ENCODE measurements at places on chromosomes 6 and 20. TPM values are rescaled to one million over a fixed set of nuclear protein-coding genes. Genes with fewer than 3 reads are reported as not detected.

Gene INSM1
- total RNA-seq = 3.4 TPM

DNA sequence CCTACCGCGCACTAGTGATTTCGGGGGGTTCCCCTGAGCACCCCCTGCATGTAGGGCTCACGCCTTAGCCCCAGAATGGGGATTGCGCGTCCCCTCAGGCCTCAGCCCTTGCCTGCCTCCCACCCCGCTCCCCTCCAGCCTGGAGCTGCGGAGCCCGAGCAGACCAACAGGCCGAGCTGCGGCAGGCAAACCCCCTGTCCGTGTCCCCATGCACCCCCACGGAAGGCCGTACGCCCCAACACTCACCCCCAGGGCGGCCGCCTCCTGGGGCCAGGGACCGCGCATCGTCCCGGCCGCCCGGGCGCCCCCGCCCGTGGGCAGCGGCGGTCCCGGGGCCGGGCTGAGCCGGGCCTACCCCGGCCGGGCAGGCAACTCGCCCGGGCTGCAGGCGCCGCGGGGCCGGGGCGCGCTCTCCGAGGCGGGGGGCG, 1.2 kb upstream of the KCNB1 start:
- H3K27ac ChIP-seq = no peak overlapping the region
- no peaks in the 10 kb centered on the region for H3K27me3 ChIP-seq
- no peak overlapping the region for H3K4me3 ChIP-seq
- DNase-seq = no peak
- peaks cover 22% of the 10 kb centered on the region for H3K4me1 ChIP-seq

- H3K36me3 ChIP-seq = no peaks in the 10 kb centered on the region
- DNase-seq = no peak
- no peak overlapping the region for H3K4me3 ChIP-seq
- peaks cover 11% of the 10 kb centered on the region for H3K4me1 ChIP-seq
- no peak overlapping the region for H3K27ac ChIP-seq
- no peaks in the 10 kb centered on the region for H3K27me3 ChIP-seq
These were observed 10.3 kb downstream of the MTHFD1L start for GRCh38 chr6:150875841-150876240.

- no peaks in the 10 kb centered on the region for H3K4me1 ChIP-seq
- DNase-seq = no peak
- H3K36me3 ChIP-seq = no peaks in the 10 kb centered on the region
These were observed 45.0 kb downstream of the TSHZ2 start for GRCh38 chr20:53017206-53017605.

GRCh38 chr6:89239338-89239737, 22.2 kb upstream of the GABRR1 start:
- no peaks in the 10 kb centered on the region for H3K4me1 ChIP-seq
- H3K27me3 ChIP-seq = no peaks in the 10 kb centered on the region
- no peak overlapping the region for H3K27ac ChIP-seq
- DNase-seq = no peak
- no peak overlapping the region for H3K4me3 ChIP-seq
- no peaks in the 10 kb centered on the region for H3K36me3 ChIP-seq

GRCh38 chr6:42138630-42139619, 3.5 kb downstream of the C6orf132 start:
- H3K27ac ChIP-seq = peak overlapping the region; percentile 18
- no peak for DNase-seq
- H3K4me3 ChIP-seq = no peak overlapping the region
- H3K27me3 ChIP-seq = no peaks in the 10 kb centered on the region
- peaks cover 64% of the 10 kb centered on the region for H3K4me1 ChIP-seq
- H3K36me3 ChIP-seq = no peaks in the 10 kb centered on the region

DNA sequence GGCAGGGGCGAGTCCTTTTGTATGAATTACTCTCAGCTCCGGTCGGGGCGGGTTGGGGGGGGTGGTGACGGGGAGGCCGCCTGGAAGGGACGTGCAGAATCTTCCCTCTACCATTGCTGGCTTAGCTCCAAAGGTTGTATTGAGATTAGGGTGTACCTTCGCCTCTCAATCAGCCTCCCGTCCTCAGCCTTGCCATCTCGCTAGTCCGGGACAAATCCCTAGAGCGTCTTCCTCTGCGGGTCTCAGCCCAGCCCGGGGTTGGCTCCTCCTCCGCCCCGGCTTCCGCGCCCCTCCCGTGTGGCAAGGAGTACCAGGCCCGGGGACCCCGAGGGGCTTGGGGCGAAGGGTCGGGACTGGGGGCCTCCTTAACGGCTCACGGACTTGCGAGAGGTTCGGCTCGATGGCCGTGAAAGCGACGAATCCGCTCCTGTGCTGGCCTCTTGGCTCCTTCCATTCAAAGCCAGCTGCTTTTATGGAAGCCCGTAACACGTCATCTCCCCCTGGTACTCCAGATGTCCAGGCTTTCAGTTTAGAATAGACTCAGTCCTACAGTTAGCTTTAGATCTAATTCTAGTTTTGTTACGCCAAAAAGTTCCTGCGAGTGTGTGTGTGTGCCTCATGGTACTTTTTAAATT, 636 bp upstream of the EEF1A1 start:
- DNase-seq = peak; percentile 79
- H3K27me3 ChIP-seq = no peaks in the 10 kb centered on the region
- H3K4me1 ChIP-seq = peaks cover 46% of the 10 kb centered on the region
- no peaks in the 10 kb centered on the region for H3K36me3 ChIP-seq
- H3K27ac ChIP-seq = peak overlapping the region; percentile 100
- H3K4me3 ChIP-seq = peak overlapping the region; percentile 28

DNA sequence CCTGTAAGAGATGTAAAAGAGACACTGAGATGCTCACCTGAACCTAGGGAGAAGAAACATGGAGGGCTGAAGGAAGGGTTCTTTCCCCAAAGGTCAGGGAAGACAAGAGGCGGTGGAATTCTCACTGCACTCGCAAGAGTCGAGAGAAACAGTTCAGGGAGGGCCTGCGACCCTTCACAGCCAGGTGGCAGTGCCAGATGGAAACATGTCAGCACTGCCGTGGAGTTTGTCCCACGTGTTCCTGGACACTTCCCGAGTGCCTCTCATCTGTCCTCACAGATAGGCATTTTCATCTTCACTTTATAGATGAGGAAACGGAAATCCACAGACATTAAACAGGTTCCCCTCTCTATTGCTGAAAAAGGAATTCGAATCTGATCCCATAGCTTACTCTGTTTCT, 70.4 kb upstream of the SYNJ2 start:
- H3K36me3 ChIP-seq = peaks cover 3% of the 10 kb centered on the region
- DNase-seq = no peak
- no peak overlapping the region for H3K27ac ChIP-seq
- H3K27me3 ChIP-seq = no peaks in the 10 kb centered on the region
- no peak overlapping the region for H3K4me3 ChIP-seq

DNA sequence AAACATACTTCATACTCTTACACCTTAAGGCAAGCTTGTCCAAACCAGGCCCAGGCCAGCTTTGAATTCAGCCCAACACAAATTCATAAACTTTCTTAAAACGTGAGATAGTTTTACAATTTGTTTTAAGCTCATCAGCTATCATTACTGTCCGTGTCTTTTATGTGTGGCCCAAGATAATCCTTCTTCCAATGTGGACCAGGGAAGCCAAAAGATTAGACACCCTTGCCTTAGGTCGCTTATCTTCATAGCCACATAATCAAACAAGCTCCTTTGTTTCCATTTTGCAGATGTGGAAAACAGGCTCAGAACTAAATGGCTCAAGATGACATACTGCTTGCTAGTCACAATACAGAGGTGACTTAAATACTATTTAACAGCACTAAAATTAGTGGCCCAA, 6.0 kb downstream of the SALL4 start:
- H3K4me3 ChIP-seq = no peak overlapping the region
- H3K27me3 ChIP-seq = no peaks in the 10 kb centered on the region
- no peak for DNase-seq
- peaks cover 16% of the 10 kb centered on the region for H3K4me1 ChIP-seq
- H3K27ac ChIP-seq = no peak overlapping the region

Gene BMP6
- total RNA-seq = 1.6 TPM

- no peaks in the 10 kb centered on the region for H3K4me1 ChIP-seq
- H3K36me3 ChIP-seq = no peaks in the 10 kb centered on the region
These were observed 328.6 kb upstream of the PLCB4 start for GRCh38 chr20:8740265-8740664.

DNA sequence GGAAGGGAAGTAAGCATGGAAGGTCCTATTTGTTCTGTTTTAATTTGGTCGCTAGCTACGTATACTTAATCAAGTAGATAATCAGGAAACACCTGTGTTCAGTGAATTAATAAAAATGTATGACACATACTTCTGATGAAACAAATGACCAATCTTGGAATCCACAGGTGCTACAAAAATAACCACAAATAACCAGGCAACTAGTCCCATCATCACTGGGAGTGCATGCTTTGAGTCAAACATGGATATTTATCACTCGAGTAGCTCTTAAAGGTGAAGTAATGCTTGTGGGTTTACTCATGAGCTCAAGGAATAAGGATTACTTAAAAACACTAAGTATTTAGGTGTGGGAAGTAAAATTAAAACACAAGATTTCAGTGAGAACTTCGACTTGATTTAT, 285.6 kb upstream of the ID4 start:
- H3K27me3 ChIP-seq = no peaks in the 10 kb centered on the region
- no peaks in the 10 kb centered on the region for H3K36me3 ChIP-seq
- H3K4me3 ChIP-seq = no peak overlapping the region
- DNase-seq = no peak
- H3K4me1 ChIP-seq = no peaks in the 10 kb centered on the region

GRCh38 chr6:163733061-163733460, 318.5 kb downstream of the QKI start:
- H3K36me3 ChIP-seq = no peaks in the 10 kb centered on the region
- H3K4me3 ChIP-seq = no peak overlapping the region

Gene TP53TG5
- not detected for total RNA-seq

Gene BMP2
- total RNA-seq = 13.5 TPM

DNA sequence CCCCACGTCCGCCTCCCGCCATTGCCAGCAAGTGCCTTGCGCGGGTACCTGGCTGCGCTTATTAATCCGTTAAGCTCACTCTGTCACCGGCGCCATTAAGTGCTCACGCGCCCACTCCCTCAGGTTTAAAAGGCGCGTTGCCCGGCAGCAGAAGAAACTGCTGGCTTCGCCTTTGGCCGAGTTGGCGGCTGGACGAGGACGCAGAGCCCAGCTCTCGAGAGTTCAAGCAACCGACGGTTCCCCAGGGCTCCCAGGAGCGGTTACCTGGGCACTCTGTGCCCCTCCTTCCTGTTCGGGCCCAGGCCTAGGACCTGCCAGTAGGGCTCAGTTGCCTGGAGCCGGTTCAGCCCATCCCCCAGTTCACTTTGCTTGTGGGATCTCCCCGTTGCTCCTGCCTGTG, at the start of gene GGTLC1:
Gene GGTLC1, minus strand, starts transcription at position 219 of the 400 bp plus-strand sequence. CDS start 2,168 bp downstream, outside the sequence.
- no peak within 1 kb of the TSS for H3K27ac ChIP-seq
- peaks cover 5% of the 10 kb centered on the region for H3K4me1 ChIP-seq
- H3K27me3 ChIP-seq = no peaks in the 10 kb centered on the region
- H3K4me3 ChIP-seq = no peak within 1 kb of the TSS
- no peaks in the 10 kb centered on the region for H3K36me3 ChIP-seq

DNA sequence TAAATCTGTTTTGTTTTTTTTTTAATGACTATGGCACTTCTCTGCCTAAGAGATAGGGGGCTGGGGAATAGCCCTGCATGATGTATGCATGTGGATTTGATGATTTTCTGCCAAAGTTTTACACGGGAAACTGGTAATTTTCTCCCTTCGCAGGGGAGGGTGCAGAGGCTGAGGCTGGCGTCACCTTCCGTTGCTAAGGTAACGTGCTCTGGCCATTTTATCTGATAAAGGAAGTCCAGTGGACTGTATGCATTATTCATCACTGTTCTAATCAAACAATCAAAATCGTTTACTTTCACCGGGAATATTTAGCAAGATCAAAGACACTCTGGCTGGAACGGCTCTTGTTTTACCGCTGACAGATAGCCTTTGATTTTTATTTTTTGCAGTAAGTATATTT, 789 bp downstream of the PHACTR1 start:
- H3K27ac ChIP-seq = no peak overlapping the region
- no peak overlapping the region for H3K4me3 ChIP-seq
- no peaks in the 10 kb centered on the region for H3K36me3 ChIP-seq
- no peaks in the 10 kb centered on the region for H3K4me1 ChIP-seq

DNA sequence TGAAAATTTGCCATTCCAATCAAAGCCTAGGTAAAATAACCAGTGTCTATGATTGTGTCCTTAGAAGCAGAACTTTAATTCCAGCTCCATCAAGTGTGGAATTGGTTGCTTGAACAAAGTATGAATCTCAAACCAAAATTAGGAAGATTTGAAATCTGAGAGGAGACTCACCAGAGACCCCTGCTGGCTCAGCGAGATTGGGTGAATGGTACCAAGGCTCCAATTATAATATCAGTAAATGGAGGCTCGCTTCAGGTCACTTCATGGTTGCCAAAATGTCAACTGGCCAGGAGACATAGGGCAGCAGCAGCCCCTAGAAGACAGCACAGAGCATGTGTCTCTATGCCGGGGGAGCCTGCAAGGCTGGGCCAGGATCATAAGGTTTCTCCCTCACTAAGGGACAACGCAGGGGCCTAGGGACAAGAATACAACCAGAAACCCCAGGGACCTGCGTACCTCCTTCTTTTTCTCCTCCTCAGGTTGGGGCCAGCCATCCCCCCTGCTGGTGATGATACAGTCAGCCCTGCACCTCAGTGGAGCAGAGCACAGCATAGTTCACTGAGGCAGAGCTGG, 14.0 kb downstream of the RBL1 start:
- DNase-seq = no peak
- H3K27me3 ChIP-seq = no peaks in the 10 kb centered on the region
- no peaks in the 10 kb centered on the region for H3K36me3 ChIP-seq
- no peak overlapping the region for H3K27ac ChIP-seq

Gene ERVFRD-1
- total RNA-seq = not detected

GRCh38 chr6:150272264-150272975, 96.4 kb upstream of the IYD start:
- no peaks in the 10 kb centered on the region for H3K27me3 ChIP-seq
- no peak overlapping the region for H3K27ac ChIP-seq
- no peak overlapping the region for H3K4me3 ChIP-seq

Gene TFAP2D
- not detected for total RNA-seq

- H3K4me3 ChIP-seq = no peak overlapping the region
- H3K36me3 ChIP-seq = no peaks in the 10 kb centered on the region
- no peak overlapping the region for H3K27ac ChIP-seq
- DNase-seq = no peak
These were observed 32.9 kb downstream of the AHI1 start for GRCh38 chr6:135464634-135465033.

DNA sequence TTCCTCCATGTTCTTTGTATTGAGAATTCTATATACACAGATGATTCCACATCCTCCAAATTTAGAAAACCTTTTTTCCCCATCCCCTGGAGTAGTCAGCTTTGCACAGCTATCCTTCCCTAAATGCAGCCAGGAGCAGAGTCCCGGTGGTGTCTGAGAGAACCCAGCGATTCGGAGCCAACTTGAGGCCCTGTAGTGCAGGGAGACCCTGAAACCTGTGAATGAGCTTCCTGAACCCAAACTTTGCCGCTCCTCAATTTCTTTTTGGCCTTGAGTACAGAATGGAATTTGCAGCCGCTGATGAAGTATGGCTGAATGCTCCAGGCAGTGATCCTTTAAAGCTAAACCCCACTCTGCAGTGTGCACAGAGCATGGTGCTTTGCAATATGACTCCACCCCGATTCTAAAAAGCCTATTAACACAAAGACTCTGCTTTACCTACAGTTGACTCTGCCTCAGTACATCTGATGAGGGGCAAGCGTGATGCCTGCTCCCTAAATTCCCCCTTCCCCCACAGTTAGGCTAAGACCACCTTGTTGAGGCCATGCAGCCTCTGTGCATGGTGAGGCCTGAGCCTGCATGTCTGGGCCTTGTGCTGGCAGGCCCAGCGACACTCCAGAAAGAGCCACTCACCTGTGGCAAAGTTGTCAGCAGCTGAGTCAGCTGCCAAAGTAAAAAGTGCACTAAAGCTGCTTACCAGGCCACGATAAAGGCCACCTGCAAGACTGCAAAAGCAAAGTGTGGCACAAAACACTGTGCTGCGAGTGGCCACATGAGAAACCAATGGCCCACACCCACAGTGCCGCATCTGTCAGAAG, 82.1 kb downstream of the PLEKHG1 start:
- no peaks in the 10 kb centered on the region for H3K4me1 ChIP-seq
- no peak overlapping the region for H3K4me3 ChIP-seq
- no peak for DNase-seq
- H3K36me3 ChIP-seq = no peaks in the 10 kb centered on the region

Measured in body of pancreas (tissue), 4 donors.